ENCODE measurements at places on chromosomes 1 and 21.

- DNase-seq: no peak
These were observed 272.6 kb upstream of the FMN2 start for GRCh38 chr1:239819096-239819495.

DNA sequence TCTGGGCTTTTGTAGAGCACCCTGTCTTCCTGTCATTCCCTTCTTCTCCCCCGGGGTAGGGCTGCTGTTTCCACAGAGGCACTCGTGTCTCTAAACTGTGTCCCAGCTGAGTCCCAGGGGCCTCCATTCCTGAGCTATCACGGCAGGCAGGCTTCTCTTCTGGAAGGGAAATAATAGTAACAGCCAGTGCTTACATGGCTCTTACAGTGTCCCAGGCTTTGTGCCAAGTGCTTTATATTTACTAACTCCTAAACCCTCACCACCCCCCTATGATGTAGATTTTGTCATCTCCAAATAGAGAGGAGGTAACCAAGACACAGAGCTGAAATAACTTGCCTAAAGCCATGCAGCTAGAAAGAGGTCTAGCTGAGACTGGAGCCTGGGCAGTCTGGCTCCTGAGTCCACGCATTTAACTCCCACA is 1.4 kb upstream of the CELF3 start:
- DNase-seq: no peak

DNA sequence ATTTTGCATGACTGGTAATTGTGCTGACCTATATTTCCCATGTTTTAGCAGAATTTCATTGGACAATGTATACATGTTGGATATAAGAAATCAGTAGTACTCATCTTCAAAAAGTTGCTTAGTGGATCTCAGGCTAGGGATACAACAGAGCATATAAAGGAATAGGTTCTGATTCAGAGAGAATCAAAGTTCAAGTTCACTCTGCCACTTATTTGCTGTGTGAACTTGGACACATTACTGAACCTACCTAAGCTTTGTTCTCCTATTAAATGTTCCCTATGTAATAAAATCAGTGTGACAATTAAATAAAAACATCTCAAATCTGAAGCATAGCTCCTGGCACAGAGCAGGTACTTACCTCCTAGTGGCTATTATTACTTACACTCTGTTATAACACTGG is 9.3 kb downstream of the CD58 start:
- DNase-seq: no peak

DNA sequence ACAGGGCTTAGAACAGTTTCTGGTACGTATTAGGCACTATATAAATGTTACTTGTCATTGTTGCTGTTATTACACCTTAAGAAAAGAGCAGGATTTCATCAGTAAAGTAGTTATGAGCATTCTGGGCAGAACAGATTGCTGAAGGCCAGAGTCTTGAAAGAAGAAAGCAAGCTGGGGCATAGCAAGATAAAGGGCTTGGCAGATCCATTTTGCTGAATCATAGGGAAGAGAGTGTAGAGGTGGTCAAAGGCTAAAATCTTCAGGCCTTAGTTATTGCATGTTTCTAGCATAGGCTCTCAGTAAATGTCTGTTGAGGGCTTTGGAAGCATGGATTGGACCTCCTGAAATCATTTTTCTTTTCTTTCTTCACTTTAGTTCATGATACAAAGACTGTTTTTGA is 67.5 kb downstream of the PLA2G4A start:
- DNase-seq: no peak

DNA sequence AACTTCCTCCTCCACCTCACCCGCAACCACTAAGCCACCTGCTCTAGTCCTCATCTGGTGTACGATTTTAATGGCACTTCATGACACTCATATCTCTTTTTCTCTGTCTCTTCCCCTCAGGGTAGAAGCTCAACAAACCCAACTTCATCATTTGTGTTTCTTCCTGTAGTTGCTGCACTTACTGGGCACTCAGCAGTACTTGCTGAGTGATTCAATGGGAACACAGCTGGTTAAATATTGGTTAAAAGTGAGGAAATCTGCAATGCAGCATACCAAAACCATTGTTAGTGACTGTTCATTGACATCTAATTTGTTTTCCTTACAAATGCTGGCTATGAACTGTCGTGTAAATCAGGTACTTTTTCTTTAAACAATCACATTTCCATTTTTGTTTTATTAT is 541.1 kb upstream of the PRMT6 start:
- DNase-seq: no peak

GRCh38 chr1:53516181-53516580 is 57.0 kb downstream of the DMRTB1 start:
- no peak for DNase-seq

DNA sequence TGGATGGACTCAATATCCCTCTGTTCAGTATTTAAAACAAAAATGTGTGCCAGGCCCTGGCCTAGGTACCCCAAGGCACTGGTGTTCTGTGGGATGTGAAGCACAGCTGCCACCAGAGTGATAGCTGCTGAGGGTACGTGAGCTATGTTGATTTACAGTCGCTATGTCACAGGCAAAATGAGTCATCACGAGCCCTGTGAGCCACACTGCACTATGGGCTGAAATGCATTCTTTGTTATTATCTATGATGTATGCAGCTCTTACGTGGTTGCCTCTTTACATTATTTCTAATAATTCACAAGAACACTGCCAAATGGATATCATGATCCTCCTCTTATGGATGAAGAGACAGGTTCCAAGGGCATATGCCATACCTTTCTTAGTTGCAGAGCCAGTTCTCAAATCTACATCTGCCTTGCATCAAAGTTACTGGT is 2.1 kb downstream of the TEX38 start:
- no peak for DNase-seq

DNA sequence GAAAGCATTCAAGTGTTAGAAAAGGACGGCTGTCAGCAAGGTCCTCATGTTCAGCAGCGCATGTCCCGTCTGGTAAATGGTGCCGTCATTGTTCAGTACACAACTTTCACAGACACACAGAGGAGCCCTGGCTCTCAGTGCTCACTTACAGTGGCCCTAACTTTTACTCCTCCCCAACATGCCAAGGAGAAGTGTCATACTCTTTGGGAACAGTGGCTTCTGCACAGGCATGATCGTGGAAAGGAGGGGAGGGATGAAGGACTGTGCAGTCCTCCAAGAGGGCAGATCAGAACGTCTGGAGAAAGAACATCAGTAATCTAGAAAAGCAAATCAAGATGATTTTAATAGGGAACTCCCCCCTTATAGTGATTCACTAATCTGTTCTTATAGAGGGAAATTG is 3.8 kb upstream of the GRHL3 start:
- DNase-seq: no peak

DNA sequence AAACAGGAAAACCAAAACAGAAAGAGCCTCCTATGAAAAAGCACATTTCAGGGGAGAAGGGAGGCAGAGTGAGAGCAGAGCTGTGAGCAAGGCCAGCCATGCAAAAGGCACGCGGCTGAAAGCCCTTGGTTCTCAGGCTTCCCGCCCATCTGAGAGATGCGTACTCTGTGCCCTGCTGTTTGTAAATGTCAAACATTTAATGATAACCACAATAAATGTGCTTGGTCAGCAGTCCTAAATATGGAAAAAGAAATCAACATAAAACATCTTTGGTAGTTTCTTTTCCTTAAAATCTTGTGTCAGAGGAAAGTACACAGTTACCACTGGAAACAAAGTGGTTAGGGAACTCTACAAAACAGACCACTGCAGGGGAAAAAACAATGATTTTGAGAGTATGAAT is 283.1 kb downstream of the DSCAM start:
- no peak for DNase-seq

DNA sequence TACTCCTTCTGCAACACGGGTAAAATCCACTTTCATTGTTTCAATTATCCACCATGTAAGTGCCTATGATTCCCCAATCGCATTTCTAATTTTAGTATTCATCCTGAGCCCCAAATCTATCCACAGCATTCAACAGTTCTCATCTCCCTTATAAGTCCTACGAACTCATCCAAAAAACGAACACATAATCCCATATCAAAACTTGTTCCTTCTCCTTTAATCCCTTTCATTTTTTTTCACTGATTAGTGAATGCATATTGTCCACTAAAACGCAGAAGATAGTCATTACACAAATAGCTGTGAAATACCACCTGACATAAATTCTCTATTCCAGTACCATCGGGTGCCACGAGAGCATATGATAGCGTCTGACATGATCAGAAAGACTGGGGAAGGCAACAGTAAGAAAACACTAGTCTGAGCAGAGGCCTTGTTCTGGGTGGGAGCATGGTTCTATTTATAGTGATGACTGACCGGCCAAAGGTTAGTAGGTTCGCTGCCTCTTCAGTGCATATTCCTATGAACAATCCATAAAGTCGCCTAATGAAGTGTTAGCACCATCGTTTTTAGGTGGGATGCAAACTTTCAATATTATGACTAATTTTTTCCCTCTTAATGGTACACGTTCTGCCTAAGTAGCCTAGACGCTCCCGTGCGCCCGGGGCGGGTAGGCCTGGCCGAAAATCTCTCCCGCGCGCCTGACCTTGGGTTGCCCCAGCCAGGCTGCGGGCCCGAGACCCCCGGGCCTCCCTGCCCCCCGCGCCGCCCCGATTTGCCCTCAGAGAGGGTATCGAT is 648 bp downstream of the ATP5PF start:
- DNase-seq: no peak

GRCh38 chr1:2980073-2980791 is 41.0 kb upstream of the ACTRT2 start:
- no peak for DNase-seq

GRCh38 chr1:15407580-15407979 is 2.1 kb upstream of the EFHD2 start:
- DNase-seq: no peak

DNA sequence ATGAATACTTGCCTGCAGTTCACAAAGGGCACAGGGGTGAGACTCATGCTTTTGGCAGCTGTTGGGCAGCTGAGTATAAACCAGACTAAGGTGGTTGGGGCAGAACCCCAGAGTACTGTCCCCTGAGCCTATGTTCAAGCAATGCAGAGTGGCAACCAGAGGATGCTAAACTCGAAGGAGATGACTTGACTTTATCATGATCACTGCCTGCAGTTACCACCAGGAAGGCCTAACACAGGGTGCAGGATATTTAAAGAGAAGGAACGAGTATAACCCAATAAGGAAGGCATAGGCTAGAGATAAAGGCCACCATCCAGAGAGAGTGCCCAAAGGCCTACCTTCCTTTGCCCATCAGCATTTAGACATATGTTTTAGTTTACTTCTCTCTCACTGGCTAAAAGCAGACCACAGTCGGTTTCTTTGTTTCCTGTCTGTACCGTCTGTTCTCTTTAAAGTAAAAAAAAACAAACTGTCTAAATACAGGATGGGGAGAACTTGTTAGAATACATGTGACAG is 83.3 kb downstream of the MPZL1 start:
- no peak for DNase-seq

DNA sequence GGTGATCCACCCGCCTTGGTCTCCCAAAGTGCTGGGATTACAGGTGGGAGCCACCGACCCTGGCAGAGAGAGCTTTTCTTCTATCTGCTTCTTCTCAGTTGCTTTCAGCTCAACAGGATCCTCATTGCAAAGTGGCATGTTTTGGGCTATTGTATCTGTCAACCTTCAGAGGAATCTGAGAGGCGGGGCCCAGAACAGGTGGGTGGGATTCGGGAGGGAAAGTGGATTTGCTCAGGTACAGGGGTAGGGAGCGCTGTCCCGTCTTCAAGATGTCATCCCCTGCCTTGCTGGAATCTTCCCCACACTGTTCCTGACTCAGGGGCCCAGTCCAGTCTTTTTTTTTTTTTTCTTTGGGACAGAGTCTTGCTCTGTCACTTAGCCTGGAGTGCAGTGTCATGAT is 26.9 kb upstream of the RCC2 start:
- DNase-seq: no peak

GRCh38 chr1:162919034-162919433 is 58.1 kb upstream of the CCDC190 start:
- DNase-seq: no peak

DNA sequence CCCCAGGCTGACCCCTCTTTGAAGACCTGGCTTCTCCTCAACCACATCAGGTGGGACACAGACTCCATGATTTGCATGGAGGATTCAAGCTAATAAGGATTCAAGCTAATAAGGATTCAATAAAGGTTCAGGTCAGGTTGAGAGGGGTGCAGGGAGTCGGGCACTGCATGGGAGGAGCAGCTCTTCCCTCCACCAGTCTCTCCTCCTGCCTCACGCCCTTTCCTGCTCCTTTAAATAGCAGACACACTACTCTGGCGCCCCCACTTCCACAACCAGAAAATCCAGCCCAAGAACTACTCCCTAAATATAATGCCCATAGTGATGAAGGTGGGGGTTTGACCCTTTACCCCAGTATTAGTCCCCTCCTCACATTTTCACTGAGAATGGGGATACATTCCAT is 7.1 kb downstream of the MEX3A start:
- DNase-seq: no peak

DNA sequence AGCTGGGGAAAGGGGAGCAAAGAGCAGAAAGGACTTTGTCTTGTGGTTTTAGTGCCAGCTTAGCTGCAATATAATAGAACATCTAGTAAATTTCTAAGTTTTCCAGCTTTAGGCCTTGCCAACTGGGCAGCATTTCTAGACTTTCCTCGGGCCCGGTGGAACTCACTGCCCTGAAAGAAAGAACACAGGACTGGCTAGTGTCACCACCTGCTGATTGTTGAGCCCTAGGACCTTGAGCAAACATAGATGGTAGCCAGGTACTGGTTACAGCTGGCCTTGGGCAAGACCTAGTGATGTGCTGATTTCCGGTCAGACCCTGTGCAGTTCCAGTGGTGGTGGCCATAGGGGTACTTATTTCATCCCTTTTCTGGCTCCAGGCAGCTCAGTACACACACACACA is 753.2 kb upstream of the B3GALT2 start:
- DNase-seq: no peak

DNA sequence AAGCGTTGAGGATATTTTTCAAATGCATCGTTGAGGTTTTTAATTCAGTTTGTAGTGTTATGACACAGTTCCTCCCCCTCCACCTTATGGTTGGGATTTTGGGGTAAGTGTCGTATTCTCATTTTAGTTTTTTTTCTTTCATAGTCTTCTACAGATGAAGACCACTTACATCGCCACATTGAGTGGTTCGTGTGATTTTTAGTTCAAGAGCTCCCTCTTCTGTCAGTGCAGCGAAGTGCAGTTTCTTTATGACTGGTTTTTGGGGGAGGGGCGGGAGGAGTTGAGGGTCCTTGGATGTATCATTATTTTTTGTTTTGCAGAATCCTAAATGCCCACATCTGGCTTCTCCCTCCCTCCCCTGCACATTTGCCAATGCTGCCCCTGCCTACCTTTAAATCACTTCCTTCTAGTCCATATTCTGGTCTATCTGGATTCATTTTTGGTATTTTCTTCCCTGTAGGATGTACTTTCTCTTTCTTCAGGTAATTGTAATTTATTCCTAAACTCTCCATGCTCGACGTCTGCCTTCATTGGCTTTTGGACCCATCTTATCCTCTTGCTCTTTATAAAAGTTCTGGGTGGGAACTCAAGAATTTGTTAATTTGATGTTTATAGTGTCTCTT is 433.1 kb downstream of the CAMTA1 start:
- DNase-seq: no peak

DNA sequence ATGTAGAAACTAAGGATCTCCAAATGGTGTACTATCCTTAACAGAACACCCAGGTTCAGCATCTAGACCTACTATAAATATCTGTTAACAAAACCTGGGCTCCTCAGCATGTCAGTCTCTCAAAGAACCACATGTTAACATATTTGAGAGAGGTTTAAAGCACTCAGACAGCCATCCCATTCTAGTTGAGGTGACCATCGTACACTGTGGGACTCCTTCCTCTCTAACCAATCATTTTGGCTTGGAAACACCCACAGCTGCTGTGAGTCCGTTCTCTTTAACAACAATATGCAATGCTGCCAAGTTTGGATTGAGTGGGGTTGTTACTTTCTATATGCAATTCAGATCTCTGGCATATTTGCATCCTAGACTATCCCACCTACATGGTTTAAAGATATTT is 105.8 kb downstream of the MRPL39 start:
- no peak for DNase-seq
